ENCODE measurements at places on chromosomes 1 and 21. TPM values are rescaled to one million over a fixed set of nuclear protein-coding genes. Genes with fewer than 3 reads are reported as not detected.

The OR2M3 gene
- not detected for total RNA-seq

The DIO1 gene
- not detected for total RNA-seq

The TESK2 gene
- 5.5 TPM for total RNA-seq

The GLMP gene
- total RNA-seq = 13.1 TPM

The HAO2 gene
- total RNA-seq = 0.21 TPM

The GNAT2 gene
- 0.21 TPM for total RNA-seq

The MPL gene
- total RNA-seq = not detected

The CNR2 gene
- not detected for total RNA-seq

The KRTAP21-2 gene
- total RNA-seq = not detected

The KCNK1 gene
- 2.7 TPM for total RNA-seq
